ENCODE measurements at places on chromosomes 5 and 9.

- DNase-seq: no peak
Measured at GRCh38 chr5:171952021-171952420, 54.4 kb downstream of the FBXW11 start.

- no peak for DNase-seq
Measured at GRCh38 chr5:159206818-159207217, 2.5 kb downstream of the RNF145 start.

DNA sequence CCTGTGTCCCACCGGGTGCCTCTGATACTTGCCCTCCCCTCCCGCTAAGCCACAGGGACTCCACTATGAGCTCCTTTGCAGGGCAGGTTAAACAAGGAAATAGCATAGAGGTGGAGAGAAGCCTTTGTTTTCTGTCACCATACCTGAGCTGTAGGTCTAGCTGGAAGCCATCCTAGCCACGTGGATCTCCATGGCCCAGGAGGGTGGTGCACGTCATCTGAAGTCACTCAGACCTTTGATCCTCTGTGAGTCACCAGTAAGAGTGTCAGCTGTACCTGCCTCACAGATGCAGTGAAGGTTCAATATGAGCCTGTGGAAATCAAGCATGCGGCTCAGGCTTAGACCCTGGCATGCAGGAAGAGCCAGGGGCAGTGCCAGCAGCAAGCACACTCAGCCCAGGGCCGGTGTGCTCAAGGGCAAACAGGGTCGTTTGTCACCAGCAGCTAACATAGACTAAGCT lies 55.1 kb downstream of the ASS1 start:
- no peak for DNase-seq

DNA sequence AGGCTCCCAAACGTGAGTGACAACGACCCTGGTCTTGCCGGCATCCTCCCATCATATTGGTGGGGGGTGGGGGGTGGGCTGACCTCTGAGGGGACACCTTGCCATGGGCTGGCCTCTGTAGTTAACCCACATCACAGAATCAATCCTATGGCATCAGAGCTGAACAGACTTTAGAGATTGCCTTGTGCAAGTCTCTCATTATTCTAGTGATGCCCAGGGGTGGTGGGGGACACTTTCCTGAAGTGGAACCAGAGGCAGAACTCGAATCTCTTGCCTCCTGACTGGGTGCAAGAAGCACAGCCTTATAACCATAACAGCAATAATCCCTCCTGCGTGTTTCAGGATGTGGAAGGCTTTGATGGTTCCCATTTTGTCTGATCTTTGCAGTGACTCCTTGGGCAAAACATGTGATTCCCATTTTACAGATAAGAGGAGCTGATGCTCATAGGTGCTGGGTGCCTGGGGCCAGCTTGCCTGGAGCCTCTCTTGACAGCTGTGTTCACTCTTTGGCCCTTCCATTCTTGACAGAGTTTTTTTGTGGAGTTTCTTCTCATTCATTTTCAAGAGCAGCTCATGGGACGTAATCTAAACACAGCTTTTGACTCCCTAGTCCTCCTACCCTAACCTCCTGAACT lies 18.6 kb upstream of the PITX1 start:
- no peak for DNase-seq

DNA sequence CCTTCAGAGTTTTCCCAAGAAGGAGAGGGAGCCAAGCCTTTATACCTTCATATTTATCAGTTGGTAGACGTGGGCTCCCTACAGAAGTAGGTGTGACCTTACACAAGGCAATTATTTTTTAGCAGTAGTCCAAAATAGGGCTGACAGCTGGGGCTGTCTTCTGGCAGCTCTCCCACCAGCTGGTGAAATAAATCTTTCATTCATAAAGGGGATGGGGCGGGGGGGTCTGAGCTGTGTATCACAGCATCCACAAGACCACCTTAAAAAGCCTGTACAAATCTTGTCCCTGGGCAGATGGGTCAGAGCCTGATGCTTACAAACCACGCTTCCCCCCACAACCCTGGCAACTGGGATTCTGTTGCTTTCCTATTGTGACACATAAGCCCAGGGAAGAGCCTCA lies 19.7 kb downstream of the CSF2 start:
- DNase-seq: no peak

DNA sequence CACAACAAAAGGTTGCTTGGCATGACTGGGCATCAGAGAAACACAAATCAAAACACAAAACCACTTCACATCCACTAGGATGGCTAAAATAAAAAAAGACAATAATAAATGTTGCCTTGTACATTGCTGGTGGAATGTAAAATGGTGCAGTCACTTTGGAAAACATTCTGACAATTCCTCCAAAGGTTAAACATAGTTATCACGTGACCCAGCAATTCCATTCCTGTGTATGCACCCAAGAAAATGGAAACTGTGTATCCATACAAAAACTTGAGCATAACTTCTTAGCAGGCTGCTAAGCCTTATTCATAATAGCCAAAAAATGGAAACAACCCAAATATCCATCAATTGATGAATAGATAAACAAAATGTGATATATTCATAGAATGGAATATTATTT lies 10.2 kb upstream of the SLC46A2 start:
- DNase-seq: no peak

GRCh38 chr9:128214571-128215490 lies 11.7 kb downstream of the DNM1 start:
- DNase-seq: no peak

- no peak for DNase-seq
Measured at GRCh38 chr5:119270960-119271757, 84.7 kb upstream of the TNFAIP8 start.

DNA sequence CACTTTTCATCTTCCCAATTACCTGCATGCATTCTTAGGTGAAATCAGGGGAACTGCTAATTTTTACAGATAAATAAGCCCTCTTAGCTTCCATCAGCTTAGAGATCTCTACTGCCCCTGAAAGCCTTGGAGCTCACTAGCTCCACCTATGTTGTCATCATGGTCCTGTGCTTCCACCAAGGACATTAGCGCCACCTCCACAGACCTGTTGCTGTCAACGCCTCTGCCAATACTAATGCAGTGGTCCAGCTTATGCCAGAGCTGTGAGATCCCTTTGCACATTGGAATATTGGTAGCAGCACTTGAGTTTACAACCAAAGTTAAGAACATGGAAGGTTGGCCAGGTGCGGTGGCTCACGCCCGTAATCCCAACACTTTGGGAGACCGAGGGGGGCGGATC lies 7.7 kb upstream of the SHISAL2B start:
- DNase-seq: no peak

- no peak for DNase-seq
Measured at GRCh38 chr9:10235376-10235775, 377.4 kb downstream of the PTPRD start.

GRCh38 chr9:98726735-98727134 lies 18.0 kb upstream of the GABBR2 start:
- DNase-seq: no peak

DNA sequence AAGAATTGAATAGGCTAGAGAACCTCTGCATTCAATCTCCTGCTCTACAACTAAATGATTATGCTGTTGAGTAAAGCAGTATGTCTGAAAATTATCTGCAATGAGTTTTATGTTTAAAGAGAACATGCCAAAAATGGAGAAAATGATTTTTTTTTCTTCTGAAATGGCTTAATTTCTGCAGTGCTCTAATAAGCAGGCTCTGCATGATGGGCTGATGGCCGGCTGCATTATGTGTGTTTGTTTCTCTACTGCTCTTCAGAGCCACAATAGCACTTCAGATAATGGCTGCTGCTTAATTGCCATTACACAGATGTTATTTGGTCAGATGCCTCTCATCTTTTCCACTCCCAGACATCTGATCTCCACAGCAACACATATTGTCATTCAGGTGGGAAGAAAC lies 286.4 kb upstream of the DMAC1 start:
- no peak for DNase-seq

- no peak for DNase-seq
Measured at GRCh38 chr9:14097215-14097614, 216.7 kb downstream of the NFIB start.

DNA sequence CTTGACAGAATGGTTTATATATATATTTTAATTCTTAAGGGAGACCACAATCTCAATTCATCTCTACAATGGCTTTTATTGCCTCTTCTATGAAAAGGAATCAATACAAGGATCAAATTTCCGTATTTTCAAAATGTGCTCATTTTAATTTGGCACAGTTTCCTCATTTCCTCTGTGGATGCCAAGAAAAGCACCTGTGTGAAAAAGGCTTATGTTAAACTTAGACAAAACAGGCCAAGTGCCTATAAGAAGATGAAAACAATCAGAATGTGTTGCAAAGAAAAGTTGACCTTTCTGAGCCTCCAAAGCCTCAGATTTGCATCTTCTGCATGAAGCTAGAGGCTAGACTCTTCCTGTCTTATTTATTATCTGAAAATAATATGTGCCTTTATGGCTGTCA lies 173.7 kb upstream of the SLC12A2 start:
- no peak for DNase-seq

DNA sequence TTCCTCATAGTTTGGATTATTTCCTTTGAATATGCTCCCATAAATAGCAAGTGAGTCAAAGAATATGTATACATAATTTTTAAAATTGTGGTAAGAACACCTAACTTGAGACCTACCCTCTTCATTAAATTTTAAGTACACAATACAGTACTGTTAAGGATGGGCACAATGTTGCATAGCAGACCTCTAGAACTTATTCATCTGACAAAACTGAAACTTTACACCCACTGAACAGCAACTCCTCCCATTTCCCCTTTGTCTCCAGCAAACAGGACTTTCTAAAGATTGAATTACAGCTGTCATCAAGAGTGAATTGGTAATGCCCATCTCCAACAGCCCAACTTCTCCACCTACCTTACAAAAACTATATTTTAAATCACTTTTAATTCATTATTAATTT lies 388.9 kb downstream of the HTR1A start:
- DNase-seq: no peak
